ENCODE measurements at places on chromosomes 4 and X.

- DNase-seq, result no peak
Measured at GRCh38 chr4:74440356-74440755, 4.6 kb upstream of the AREG start.

GRCh38 chr4:22869235-22869634 lies 176.5 kb downstream of the GBA3 start:
- DNase-seq, result no peak

DNA sequence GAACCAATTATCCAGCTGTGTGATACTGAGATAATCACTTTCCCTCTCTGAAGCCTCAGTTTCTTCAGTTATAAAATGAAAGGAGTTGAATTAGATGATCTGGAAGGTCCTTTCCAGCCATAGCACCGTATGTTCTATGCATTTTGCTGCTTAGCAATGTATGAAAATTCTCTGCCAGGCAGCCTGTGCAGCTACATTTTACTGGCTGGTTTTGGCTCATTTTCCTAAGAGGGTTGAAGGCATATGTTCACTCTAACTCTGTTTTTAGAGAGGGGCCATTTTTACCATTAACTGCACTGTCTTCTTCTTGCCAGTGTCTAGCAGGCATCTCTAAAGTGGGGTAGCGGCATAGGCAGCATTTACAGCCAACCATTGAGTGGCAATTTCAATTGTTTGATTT lies 26.1 kb downstream of the TRPC5 start:
- DNase-seq, result no peak

DNA sequence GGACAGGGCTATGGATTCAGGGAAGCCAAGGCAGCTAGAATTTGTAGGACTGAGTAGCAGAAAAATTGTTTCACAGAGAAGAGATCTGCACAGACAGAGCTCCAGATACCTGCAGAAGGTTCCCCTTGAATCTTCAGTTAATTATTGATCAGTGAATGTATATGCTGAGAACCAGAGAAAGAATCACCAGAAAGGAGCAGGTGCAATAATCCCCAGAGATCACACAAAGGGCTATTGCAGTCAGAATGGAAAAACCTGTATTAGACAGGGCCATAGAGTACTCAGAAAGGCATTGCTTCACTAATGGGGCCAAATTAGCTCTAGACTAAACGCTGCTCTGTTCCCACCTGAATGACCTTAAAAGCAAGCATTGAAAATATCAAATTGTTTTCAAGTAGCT lies 35.5 kb upstream of the SMAD1 start:
- DNase-seq, result no peak

GRCh38 chr4:176409627-176410026 lies 89.9 kb downstream of the SPCS3 start:
- DNase-seq, result no peak

- DNase-seq, result peak; percentile 56
Measured at GRCh38 chrX:132092439-132093065, 35.3 kb downstream of the FRMD7 start.
